Glomerular endothelial cell (primary cell): ENCODE measurements at places on chromosomes 13 and 19. TPM values are rescaled to one million over a fixed set of nuclear protein-coding genes. Genes with fewer than 3 reads are reported as not detected.

Gene CABP5
- not detected in 2 replicates for total RNA-seq

Gene RASGRP4
- total RNA-seq, result not detected in 2 replicates

DNA sequence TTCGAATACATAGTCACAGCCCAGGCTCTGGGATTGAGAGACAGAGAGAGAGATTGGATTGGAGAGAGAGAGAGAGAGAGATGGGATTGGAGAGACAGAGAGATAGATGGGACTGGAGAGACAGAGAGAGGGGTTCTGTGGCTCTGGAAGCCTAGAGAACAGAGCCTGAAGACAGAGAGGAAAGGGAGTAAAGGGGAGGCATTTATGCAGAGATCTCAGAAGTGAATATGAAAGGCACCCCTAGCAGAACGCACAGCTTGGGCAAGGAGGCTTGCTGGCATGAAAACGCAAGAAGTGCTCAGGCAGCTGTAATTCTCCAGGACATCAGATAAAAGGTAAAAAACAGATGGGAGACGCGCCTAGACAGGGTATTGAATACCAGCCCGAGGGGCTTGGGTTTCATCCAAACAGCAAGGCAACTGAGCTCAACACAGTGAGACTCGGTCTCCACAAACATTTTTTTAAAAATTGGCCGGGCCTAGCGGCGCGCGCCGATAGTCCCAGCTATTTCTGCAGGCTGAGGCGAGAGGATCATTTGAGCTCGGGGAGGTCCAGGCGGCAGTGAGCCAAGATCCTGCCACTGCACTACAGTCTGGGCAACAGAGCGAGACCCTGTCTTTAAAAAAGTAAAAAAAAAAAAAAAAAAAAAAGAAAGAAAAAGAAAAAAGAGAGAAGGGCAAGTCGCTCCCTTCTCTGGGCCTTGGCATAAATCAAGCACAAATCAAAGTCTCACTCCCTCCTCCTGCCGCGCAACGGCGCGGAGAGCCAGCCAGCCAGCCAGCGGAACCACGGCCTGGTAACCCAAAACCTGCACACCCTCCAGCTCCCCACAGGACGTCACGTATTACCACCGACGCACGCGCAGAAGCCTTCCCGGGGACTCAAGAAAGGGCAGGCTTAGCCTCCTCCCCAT is 774 bp upstream of the PPP2R1A start:
- DNase-seq, result no peak

DNA sequence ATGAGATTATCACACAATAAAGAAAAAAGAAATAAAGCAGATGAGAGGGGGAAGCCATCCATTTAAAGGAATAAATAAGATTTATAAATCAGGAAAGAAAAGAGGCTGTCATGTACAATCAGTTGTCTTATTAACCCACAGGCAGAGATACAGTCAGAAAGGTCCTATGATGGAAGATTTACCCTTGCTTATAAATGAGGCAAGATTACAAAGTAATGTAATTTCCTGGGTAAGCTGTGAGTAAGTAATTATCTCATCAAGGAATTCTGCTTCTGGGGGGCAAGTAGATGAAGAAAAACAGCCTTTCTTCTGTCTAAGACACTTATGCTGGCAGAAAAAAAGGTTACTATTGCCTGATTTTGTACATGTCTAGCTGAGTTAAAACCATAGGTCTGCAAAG is 146.4 kb downstream of the FGF14 start:
- DNase-seq, result no peak

DNA sequence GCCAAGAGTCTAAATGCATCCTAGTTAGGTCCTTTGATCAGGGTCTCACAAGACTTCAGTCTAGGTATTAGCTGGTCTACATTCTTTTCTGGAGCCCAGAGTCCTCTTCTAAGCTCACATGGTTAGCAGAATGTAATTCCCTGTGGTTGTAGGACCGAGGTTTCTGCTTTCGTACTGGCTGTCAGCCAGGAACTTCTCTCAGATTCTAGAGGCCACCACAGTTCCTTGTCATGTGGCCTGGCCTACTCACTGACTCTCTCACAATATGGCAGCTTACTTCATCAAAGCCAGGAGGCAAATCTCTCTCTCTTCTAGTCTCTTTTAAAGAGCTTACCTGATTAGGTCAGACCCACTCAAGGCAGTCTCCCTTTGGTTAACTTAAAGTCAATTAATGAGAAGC is 82.9 kb downstream of the POU4F1 start:
- no peak for DNase-seq

- no peak for DNase-seq
Measured at GRCh38 chr13:114211446-114212157, 23.1 kb upstream of the CDC16 start.

DNA sequence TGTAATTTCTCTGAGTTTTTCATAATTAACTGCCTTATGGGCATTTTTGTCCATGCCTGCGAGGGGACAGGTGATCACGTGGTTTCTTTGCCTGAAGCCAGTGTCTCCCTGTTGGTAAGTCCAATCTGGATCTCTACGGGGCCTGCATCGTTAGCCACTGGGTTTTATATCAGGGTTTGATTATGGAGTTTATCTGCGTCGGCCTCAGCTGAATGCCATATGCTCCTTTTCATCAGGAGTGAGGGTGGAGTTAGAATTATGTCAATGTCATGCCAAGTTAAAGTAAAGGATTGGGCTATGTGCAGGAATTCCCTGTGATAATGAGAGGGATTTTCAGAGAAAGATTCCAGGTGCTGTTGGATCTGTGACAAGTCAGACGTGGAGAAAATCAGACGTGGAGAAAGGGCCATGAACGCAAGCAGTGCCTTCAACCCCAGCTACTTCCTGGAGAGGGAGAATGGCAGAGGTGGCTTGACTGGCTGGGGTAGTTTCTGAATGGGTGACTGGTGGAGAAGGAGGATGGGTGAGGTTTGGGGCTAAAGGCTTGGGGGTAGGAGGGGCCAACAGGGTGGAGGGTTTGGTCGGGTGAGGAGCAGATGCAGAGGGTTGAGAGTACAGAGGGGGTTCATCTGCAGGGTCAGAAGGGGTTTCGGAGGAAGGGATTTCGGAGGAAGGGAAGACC is 24.3 kb downstream of the TMEM255B start:
- DNase-seq, result no peak

DNA sequence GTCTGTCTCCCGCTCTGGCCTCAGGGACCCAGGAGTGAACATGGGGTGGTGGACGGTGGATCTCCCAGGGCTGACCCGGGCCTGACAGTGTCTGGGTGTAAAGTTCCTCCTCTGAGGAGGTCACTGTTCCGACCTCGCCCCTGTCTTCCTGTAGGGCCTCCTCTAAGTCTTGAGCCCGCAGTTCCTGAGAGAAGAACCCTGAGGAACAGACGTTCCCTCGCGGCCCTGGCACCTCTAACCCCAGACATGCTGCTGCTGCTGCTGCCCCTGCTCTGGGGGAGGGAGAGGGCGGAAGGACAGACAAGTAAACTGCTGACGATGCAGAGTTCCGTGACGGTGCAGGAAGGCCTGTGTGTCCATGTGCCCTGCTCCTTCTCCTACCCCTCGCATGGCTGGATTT is at the start of gene SIGLEC9:
TSS of gene SIGLEC9 (plus strand) at position 178 of the 400 bp plus-strand sequence. CDS start at position 247, 69 bp downstream.
- DNase-seq, result no peak

GRCh38 chr13:92612892-92613291 is 613.7 kb upstream of the GPC6 start:
- DNase-seq, result no peak

- no peak for DNase-seq
Measured at GRCh38 chr13:99506634-99507033, 5.4 kb downstream of the TM9SF2 start.

DNA sequence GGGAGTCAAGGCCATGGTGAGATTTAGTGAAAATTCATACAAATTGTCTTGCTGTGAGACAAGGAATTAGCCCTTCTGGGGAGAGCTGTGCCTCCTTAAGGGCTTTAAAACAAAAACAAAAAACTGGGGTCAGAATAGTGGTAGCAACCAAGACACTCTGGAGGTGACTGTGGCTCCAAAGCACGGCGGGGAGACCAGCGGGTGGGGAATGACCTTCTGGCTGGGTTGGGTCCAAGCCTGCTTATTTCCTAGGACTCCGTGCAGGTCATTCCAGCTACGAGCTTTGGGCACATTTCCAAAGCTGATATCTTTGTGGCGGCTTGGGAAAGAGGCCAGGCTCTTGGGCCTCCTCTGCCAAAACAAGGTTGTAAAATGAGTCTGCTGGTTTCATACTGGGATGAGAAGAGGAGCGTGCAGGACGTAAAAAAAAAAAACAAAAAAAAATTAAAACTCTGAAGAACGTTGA is 348.3 kb downstream of the UQCRFS1 start:
- DNase-seq, result no peak

DNA sequence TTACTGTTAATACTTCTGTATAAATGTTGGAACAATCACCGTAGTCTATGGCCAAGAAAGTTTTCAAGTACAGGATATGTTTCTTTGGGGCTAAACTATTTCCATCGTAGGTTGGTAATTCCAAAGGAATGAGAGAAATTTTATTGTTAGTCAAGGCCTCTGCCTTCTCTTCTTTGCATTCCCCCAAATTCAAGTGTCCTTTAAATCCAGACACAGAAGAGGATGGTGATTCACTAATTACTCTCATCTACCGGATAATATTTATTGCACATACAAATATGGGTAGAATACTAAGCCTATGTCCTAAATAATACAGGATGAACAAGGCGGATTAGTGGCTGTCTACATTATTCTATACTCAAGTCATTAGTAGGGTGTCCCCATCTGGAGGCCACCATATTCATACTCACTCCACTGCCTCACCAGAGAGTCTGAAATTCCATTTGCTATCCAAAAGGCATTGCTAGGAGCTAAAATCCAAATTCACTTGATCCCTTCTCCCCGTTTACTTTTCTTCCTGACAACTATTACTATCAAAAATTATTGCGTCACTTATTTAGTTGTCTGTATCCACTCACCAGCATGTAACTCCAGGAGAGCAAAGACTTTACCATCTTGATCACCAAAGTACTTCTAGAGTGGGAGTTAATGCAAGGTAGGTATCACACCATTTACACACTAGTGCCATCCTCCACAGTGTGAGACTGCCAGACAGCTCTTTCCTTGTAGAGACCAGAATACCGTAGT is 82.4 kb upstream of the SGCG start:
- DNase-seq, result no peak

DNA sequence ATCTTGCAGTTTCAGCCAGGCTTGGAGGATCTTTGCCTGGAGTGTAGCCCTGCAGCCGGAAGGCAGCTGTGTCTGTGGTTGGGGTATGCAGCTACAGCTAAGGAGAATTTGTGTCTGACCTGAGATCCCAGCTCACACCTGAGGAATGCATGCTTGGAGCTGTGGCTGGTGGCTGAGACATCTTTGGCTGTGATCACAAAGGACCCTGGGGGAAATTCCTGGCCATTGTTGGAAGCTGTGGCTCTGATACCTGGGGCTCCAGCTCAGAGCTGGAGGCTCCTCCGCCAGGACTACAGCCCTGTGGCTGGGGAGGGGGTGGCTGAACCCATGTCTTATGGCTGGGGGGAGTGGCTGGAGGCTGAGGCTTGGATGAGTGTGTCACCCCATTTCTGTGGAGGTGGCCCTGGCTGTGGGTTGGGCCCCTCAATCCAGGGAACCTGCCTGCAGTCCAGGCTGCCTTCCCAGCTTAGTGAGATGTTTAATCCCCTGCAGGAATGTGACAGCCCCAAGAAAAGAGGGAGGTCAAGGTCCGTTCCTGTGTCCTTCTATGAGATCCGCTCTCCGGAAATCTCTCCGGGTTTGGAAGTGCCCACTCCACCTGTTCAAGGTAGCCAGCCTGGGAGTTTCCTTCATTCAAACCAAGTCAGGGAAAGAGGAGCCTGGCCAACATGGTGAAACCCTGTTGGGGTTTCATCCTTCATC is 27.6 kb downstream of the ARHGEF18 start:
- no peak for DNase-seq

DNA sequence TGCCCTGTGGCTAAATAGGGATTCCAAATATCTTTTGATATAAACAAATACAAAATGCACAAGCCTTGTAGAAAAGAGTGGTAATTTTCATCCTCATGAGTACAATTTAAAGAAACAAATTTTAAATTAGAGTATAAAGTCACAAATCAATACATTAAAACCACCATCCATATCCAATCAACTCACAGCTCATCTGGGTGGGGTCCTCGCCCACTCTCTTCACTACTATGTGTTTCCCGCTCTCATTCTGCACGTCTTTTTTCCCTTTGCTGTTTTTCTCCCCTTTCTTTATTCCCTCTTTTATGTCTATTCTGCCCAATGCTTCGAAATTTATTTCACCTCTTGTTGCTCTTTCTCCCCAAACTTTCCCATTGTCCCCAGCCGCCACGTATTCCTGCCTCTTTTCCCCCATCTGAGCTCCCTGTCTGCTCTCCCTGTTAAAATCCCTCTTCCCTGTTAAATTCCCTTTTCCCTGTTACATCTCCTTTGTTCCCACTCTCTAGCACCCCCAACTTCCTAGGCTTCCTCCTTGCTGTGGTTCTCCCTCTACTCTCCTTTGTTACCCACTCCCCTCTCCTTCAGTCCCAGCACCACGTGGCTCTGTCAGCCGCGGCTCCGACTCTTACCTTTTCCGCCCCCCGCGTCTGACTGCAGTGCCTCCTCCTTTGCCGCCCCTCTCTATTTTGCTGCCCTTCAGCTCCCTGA is 1.3 kb downstream of the ZNF616 start:
- DNase-seq, result no peak

- no peak for DNase-seq
Measured at GRCh38 chr13:37526710-37527473, 71.7 kb downstream of the POSTN start.

DNA sequence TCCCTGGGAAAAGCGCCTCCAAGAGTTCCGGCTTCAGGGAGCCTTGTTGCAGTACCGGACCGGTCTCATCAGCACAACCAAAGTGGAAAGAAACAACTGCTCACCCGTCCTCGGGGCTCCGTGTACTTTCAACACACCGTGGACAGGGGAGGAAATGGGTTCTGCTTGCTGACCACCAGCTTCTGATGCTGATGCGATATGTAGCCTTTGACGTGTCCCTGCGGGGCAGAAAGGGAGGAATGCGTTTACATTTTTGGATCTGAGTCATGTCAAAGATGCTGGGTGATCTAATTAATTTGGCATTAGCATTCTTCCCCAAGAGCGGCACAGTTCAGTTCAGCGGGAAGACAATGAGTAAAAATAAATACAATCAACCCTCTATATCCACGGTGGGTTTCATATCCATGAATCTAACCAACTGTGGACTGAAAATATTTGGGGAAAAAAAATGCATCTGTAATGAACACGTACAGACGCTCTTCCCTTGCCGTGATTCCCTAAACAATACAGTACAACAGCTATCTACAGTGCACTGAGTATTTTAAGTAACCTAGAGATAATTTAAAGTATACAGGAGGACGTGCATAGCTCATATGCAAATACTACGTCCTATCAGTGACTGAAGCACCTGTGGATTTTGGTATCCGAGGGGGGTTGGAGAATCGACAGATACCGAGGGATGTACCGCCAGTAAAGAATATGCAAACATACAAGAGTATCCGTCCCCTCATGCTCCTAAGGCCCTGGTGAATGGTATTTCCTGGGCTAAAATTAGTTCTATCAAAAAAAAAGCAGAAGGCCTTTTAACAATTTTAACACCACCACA is 19.8 kb downstream of the PROZ start:
- DNase-seq, result no peak
